Activated CD8-positive, alpha-beta memory T cell treated with anti-CD3 and anti-CD28 coated beads for 4 hours (primary cell): ENCODE measurements at places on chromosomes 12 and 14.

DNA sequence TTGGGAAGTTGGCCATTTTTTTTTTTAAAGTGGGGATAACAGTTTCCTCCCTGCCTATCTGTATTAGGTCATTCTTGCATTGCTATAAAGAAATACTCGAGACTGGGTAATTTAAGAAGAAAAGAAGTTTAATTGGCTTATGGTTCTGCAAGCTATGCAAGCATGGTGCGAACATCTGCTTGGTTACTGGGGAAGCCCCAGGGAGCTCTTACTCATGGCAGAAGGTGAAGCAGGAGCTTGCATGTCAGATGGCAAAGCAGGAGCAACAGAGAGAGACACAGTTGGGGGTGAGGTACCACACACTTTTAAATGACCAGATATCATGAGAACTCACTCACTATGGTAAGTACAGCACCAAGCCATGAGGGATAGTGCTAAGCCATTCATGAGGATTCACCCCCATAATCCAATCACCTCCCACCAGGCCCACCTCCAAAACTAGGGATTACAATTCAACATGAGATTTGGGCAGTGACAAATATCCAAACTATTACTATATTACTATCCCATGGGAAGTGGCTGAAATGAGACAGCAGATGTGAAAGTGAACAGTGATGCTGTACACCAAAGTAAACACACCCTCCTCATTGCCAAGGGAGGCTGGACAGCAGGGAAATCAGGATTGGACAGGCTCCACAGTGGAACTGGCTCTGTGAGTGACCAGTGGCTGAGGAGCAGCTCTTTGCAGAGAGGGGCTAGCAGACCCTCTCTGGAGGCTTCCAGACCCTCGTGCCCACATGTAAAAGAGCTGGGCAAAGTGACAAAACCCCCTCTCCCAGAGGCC is 40.5 kb downstream of the CRACR2A start:
- no peak for DNase-seq

- DNase-seq, result no peak
Observed at GRCh38 chr14:105666420-105666819, 140.0 kb downstream of the TMEM121 start.

DNA sequence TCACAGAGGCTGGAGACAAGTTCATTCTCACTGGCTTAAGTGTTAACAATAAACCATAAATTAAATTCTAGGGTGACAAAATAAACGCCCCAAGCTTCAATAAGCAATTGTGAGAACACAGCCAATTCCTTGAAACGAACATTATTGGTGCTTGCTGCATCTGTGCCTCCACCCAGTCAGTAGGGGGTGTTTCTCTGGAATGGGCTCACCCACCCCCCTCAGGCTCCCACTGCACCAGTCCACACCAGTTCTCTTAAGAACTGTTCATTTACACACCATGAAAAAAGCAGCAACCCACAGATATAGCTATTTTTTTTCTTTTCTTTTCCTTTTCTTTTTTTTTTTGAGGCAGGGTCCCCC is 34.7 kb downstream of the CDC42BPB start:
- no peak for DNase-seq

DNA sequence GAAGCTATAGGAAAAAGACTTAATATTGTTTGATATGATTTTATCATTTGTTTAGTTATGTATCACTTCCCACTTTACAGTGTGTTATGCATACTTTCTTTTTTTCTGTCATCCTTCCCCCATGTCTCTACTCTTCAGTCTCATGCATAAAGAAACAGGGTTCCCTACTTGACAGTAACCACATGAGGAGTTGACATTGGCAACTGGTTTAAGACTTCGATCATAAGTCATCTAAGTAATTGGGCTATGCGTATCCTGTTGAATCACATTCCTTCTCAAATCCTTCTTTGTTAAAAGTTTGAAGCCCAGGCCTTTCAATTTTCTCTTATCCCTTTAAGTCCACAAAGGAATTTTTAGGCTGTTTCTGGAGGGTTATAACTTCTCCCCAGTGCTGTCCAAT is 358.7 kb downstream of the RAD51B start:
- no peak for DNase-seq

DNA sequence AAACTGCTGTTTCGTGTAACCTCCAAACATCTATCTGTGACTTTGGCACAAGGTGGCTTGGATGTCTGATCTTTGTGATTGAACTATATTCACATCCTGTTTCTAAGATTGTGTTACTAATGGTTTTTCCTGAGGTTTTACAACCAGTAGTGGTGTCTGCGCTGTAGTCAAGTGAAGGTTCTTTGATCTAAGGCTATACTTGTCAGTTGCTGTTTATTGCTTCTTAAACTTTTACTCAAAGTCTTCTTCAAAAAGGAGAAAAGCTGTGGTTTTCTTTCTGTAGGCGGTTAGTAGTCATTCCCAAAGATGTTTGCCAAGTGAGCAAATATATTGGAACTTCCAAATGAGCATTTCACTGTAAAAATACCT is 12.3 kb upstream of the CALM1 start:
- DNase-seq, result no peak

- DNase-seq, result no peak
Observed at GRCh38 chr14:89578156-89578555, 161.1 kb upstream of the FOXN3 start.

- DNase-seq, result no peak
Observed at GRCh38 chr12:63940310-63941005, 96.0 kb downstream of the SRGAP1 start.

- no peak for DNase-seq
Observed at GRCh38 chr14:101005447-101005846, 101.9 kb upstream of the RTL1 start.

DNA sequence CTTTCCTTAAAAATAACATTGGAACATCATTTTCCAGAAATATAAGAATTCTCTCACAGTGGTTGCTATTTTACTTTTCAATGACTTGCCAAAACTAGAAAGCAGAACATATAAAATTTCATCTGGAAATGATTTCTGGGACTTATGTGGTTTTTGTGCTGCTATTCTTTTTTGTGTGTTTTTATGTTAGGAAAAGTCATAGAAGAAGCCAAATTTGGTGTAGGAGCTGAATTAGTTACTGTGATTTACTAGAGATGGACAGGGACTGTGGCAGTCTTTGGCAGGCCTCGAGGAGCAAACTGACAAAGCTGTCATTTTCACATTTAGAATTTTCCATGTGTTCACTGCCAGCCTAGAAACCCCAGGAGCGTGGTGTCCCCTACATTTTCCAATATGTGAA is 38.3 kb upstream of the LDHB start:
- no peak for DNase-seq

GRCh38 chr14:38593476-38593875 is 337.6 kb upstream of the CLEC14A start:
- no peak for DNase-seq

- no peak for DNase-seq
Observed at GRCh38 chr14:72640911-72641485, 252.9 kb downstream of the DPF3 start.

DNA sequence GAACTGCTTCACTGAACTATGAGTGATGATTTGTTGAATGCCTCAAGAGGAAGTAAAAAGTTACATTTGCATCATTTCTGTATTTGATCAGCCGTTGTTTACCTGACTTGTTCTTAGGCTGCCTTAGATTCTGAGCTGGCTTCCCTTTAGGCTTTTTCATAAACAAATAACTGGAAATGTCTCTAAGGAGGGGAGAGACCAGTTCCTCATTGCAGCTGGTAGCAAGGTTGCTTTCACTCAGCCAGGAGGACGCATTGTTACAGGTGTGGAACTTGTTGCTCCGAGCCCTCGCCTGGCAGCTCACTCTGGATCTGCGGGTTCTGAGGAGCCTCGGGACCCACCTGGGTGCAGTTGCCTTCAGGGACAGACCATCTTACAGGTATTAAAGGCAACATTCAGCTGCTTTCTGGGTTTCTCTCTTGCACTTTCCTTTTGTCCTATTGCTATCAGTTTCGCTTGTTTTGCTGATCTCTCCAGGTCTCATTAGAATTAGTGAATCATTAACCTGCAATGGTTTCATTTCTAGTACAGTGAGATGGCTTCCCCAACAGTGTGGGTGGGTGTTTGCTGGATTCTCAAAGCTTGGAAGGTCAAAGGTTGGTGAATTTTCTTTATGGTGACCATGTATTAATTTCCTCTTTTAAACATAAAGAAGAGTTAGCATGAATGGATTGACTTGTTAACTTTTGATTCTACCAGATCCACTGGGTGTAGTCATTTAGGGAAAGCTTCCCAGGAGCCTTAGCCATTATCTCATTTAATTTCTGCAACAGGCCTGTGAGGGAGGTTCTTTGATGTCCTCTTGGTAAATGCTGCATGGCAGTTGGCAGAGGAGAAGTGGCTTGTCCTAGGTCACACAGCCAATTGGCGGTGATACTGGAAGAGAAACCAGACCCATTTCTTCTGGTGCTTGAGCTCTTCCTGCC is at the start of gene PLEKHG7:
PLEKHG7 (plus strand) TSS at position 236 of the 926 bp plus-strand sequence. CDS start 3,643 bp downstream, outside the sequence.
- DNase-seq, result no peak

GRCh38 chr14:34568803-34569202 is 29.3 kb upstream of the EAPP start:
- no peak for DNase-seq

DNA sequence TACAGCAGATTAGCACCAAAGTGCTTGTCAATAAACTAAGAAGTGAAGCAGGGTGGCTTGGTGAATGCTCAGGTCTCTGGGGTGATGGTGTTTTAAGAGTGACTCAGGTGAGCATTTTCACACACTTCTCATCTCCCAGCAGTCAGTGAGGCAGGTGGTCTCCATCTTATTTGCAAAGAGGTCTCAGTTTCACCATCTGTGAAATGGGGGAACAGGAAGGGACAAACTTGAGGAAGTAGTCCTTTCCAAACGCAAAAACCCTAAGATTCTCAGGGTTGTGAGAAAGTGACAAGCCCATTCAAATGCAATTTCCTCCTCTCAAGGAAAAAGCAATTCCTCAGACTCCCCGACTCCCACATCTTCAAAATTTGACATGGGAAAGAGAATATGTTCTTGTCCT is 54.1 kb downstream of the CMKLR1 start:
- DNase-seq, result no peak

GRCh38 chr12:54378796-54379397 is 5.6 kb downstream of the ZNF385A start:
- no peak for DNase-seq

GRCh38 chr12:69996722-69997121 is 171.7 kb downstream of the MYRFL start:
- no peak for DNase-seq

DNA sequence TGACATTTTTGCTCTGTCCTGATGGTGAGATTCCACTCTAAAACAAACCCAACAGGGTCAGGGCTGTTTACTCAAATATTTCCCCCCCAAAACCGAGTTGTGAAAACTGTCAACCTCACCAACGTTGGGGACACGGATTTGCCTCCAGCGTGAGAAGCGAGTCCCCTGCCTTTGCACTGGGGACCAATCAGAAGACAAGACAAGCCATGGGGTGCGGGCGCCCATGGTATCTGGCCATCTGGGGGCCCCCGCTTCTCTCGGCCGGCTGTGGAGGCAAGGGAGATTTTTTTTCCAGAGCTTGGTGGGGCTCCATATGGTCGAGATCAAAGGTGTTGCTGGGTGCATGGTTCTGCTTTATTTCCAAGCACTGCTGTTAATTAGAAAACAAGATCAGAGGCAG is 272.1 kb downstream of the BCL11B start:
- DNase-seq, result no peak

DNA sequence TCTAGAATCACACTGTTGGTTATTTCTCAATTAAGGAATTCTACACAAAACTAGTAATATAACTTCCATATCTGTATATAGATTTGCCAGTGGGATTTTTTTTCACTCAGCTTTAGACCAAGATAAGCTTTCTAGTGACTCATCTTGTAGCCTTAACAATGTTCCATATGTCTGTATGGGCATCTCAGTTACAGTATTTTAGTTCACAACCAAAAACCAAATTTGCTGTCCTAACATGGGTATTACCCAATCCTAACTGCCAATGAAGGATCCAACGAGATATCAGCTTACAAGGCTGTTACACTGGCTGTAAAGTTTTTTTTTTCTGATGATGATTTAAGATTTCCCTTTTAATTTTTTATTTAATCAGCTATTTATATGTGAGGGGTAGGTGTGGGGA is 31.5 kb upstream of the KRR1 start:
- DNase-seq, result no peak

GRCh38 chr14:44463356-44464004 is 43.6 kb downstream of the FSCB start:
- no peak for DNase-seq

GRCh38 chr12:130672089-130672820 is 43.8 kb downstream of the RIMBP2 start:
- DNase-seq, result no peak

GRCh38 chr14:58245562-58245961 is 919 bp downstream of the PSMA3 start:
- no peak for DNase-seq

- DNase-seq, result no peak
Observed at GRCh38 chr12:115632308-115632707, 645.2 kb downstream of the MED13L start.

- no peak for DNase-seq
Observed at GRCh38 chr14:38129705-38130104, 78.0 kb upstream of the SSTR1 start.

DNA sequence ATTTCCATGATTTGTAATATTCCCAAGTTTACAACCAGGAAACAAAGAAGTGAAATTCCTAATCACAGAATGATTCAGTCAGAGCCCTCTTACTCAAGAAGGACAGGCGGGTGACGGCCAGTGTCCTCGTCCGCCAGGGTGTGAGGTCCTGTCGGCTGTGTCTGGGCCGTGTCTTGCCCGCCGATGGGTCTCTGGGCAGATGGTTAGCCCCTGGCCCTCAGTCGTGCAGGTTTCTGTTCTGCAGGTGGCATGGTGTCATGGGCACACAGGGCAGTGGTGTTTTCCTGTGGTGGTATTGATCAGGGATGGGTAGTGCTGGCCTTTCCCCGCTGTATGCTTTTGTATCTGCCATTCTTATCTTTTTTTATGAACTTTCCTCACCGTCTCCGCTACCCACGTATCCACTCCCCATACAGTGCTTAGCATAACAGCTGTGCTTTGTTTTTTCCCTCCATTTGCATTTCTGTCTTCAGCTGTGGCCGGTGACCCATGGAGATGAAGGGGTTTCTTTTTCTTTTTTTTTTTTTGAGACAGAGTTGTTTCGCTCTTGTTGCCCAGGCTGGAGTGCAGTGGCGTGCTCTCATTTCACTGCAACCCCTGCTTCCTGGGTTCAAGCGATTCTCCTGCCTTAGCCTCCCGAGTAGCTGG is 100.7 kb downstream of the TSPAN9 start:
- DNase-seq, result no peak

DNA sequence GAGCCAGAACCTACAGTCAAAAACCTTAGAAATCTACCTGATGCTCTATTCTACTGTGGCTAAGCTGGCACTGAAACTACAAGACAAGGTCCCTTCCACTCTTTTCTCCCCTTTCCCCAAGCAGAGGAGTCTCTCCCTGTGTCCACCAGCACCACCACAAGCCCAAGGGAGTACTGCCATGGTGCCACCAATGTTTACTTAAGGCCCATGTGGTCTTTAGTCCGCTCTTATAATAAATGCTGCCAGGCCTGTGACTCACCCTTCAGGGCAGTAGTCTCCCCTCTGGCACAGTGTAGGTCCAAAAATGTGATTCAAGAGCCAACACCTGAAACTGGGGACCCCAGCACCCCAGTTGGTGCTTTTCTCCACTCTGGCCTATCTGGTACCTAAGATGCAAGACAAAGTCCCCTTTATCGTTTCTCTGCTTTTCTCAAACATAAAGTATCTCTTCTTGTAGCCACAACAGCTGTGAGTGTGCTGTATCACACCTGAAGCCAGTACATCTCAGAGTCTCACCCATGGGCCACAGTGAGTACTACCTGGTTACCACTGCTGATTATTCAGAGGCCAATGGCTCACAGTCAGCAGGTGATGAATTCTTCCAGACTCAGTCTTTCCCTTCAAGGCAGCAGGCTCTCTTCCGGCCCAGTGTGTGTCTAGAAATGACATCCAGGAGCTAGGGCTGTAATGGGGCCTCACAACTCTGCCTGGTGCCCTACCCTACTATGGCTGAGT is 29.3 kb downstream of the SLC38A2 start:
- no peak for DNase-seq

GRCh38 chr14:85010186-85010585 is 519.8 kb upstream of the FLRT2 start:
- no peak for DNase-seq
